GM04503 (cell line): ENCODE measurements at places on chromosomes 4 and X.

- DNase-seq, result no peak
Observed at GRCh38 chrX:78769946-78770345, 22.4 kb downstream of the LPAR4 start.

GRCh38 chr4:162685410-162685809, 481.3 kb downstream of the NAF1 start:
- DNase-seq, result no peak

- no peak for DNase-seq
Observed at GRCh38 chr4:124947622-124948265, 235.2 kb upstream of the ANKRD50 start.

GRCh38 chr4:99099311-99099710, 10.7 kb upstream of the ADH5 start:
- no peak for DNase-seq

DNA sequence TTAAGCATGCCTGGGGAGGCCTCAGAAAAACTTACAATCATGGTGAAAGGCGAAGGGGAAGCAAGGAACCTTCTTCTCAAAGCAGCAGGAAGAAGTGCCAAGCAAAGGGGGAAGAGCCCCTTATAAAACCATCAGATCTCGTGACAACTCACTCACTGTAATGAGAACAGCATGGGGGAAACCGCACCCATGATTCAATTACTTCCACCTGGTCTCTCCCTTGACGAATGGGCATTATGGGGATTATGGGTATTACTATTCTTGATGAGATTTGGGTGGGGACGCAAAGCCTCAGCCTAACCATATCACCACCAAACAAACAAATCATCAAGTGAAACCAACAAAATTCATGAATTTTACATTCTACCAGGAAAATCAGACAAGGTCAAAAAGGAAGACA, 76.7 kb upstream of the TAB3 start:
- DNase-seq, result no peak

- no peak for DNase-seq
Observed at GRCh38 chr4:36737691-36738090, 456.3 kb downstream of the DTHD1 start.

- no peak for DNase-seq
Observed at GRCh38 chr4:91997045-91997444, 306.7 kb upstream of the GRID2 start.

DNA sequence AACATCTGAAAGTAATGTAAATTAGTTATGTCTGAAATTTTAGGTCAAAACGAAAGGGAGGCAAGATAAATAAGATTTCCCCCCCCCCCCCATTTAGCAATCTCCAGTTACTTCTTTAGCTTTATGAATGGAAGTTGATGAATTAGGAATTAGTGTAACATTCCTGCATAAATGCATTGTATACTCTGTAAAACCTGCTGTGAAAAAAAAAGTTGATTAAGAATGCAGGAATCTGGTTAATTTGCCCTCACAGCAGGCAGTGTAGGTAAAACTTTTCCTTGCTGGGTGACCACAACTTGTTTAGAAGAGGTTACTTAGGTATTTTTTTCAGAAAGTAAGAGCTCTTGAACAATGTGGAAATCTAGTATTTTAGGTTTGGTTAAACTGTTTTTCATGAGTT, 15.3 kb downstream of the LARP7 start:
- no peak for DNase-seq

DNA sequence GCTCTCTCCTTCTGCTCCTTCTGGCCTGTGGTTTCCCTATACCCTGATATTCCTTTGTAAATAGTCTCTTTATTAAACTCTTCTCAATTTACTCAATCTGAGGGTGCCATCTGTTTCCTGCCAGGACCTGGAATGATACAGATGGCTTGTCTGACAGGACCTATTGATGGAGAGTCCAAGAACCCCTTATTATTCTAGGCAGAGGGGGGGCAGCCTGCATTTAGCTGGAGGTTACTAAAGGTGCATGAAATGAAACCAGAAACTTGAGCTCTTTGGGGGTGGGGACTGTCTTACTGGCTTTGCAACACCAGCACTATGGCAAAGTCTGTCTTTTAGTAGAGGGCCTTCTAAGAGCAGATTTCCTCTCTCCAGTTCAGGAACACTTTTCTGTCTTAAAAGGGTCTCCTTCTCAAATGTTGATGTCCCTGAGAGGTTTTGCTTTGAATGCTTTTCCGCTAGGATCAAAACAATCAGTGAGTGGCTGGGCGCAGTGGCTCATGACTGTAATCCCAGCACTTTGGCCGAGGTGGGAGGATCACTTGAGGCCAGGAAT, 162.5 kb upstream of the MED14 start:
- DNase-seq, result no peak

GRCh38 chr4:98689507-98690174, 31.2 kb upstream of the TSPAN5 start:
- no peak for DNase-seq

DNA sequence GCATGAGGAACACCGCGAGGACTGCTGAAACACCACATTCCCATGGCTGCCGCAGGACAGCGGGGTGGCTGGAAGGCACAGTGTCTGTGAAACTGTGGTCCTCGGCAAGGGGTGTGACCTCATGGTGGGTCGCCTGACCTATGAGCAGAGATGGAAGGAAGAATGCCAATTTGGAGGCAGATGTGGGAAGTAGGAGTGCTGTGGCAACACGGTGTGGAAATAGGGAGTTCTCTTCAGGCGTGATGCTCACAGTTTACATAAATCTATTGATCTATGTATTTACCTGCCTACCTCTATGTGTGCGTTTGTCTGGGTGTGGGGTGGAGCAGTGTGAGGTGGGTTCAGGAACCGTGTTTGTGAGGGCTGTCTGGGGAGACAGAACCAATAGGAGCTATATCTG, 62.3 kb upstream of the LSM6 start:
- DNase-seq, result no peak

GRCh38 chrX:19846995-19847790, 40.2 kb downstream of the SH3KBP1 start:
- peak; percentile 64 for DNase-seq

DNA sequence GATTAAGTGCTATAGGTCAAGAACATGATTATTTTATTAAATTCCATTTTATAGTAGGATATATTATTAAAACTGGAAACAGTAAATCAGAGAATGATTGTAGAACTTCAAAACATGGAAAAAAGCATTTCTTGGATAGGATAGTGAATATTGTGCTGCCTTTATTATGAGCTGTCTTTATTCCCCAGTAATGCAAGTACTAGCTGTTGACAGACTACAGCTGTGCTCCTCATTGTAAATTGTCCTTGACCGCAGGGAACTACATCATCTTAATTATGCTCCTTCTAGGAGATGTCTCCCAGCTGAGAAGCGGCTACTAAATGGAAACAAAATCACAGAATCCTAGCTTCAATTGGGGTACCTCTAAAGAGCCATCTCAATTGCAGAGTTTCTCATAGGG, 1457.2 kb upstream of the PCDH7 start:
- DNase-seq, result no peak

GRCh38 chr4:171629182-171629581, 184.0 kb upstream of the GALNTL6 start:
- DNase-seq, result no peak

DNA sequence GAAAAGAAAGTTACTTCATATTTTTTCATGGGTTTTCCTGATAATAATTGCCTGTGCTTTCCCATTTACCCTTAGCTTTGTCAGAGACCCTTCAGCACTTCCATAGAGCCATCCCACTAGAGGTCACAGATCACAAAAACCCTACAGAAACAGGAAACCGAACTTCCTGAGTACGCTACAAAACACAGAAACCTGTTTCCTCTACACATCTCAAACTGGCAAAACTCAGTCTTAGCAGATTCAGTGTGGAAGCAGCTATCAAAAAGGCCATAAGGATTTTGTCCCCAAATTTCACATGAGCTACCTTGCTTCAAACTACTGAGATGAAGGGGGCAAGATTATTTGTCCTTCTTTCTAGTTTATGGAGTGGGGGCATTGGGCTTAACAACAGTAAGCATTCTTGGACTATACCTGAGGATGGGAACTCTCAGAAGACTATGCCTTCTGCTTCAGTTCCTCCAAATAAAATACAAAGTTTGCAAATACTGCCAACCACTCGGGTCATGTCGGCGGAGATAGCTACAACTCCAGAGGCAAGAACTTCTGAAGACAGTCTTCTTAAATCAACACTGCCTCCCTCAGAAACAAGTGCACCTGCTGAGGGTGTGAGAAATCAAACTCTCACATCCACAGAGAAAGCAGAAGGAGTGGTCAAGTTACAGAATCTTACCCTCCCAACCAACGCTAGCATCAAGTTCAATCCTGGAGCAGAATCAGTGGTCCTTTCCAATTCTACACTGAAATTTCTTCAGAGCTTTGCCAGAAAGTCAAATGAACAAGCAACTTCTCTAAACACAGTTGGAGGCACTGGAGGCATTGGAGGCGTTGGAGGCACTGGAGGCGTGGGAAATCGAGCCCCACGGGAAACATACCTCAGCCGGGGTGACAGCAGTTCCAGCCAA, at the start of gene MMRN1:
TSS of gene MMRN1 (plus strand) at position 206 of the 902 bp plus-strand sequence. CDS start at position 324, 118 bp downstream.
- DNase-seq, result no peak
